Colonic mucosa (tissue), 4 donors: ENCODE measurements at places on chromosomes 7 and 10. TPM values are rescaled to one million over a fixed set of nuclear protein-coding genes. Genes with fewer than 3 reads are reported as not detected.

DNA sequence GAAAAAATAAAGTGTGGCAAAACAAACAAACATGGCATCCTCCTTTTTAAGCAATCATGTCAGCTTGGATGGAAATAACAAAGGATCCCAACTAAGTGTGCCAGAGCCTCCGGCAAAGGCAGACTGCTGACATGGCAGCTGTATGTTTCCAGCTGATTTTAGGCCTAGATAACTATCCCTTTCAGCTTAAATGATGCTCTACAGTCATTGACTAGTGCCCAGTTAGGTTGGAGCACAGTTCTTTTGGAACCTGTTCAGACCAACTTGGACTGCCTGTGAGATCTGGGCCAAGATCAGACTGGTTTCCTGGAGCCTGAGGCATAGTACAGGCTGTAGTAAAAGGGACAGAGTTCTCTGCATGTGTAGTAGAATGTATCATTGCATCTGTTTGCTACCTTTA is 128.7 kb downstream of the DYNC1I1 start:
- no peak overlapping the region for H3K4me3 ChIP-seq
- no peak overlapping the region for H3K27ac ChIP-seq
- no peaks in the 10 kb centered on the region for H3K4me1 ChIP-seq
- no peaks in the 10 kb centered on the region for H3K27me3 ChIP-seq
- no peak for DNase-seq
- H3K36me3 ChIP-seq, result no peaks in the 10 kb centered on the region

Gene CYP3A7
- not detected for total RNA-seq

- no peaks in the 10 kb centered on the region for H3K36me3 ChIP-seq
- H3K4me1 ChIP-seq, result no peaks in the 10 kb centered on the region
- H3K27ac ChIP-seq, result no peak overlapping the region
Measured at GRCh38 chr10:79932841-79933379, 16.0 kb downstream of the SFTPD start.

Gene UBN2
- total RNA-seq, result 19.3 TPM

- H3K27ac ChIP-seq, result no peak overlapping the region
- H3K4me1 ChIP-seq, result no peaks in the 10 kb centered on the region
- no peaks in the 10 kb centered on the region for H3K27me3 ChIP-seq
- no peak overlapping the region for H3K4me3 ChIP-seq
Measured at GRCh38 chr7:28990200-28990960, 32.2 kb upstream of the TRIL start.

Gene PLCE1
- 45.5 TPM for total RNA-seq

Gene IMPDH1
- 37.5 TPM for total RNA-seq
